NCI-H510A (cell line): ENCODE measurements at places on chromosomes 3 and 15.

GRCh38 chr3:100125161-100125938 lies 11.0 kb upstream of the FILIP1L start:
- no peak for DNase-seq

DNA sequence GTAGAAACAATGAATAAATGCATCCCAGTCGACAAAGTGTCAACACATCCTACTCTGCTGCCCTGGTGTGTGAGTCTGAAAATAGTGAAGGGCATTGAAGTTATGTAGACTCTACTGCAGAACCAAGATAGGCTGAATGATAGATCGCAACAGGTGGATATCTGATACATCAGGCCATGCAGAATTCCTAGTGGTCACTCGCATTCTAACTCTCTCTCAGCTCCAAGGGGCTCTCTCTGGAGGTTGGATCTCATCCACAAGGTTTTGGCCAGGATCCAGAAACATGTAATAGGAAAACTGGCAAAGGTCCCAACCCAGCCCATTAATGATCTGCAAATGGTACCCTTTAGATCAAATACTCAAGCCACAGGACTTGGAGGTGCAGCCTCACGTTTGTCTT lies 514.1 kb downstream of the MAGI1 start:
- DNase-seq: no peak

DNA sequence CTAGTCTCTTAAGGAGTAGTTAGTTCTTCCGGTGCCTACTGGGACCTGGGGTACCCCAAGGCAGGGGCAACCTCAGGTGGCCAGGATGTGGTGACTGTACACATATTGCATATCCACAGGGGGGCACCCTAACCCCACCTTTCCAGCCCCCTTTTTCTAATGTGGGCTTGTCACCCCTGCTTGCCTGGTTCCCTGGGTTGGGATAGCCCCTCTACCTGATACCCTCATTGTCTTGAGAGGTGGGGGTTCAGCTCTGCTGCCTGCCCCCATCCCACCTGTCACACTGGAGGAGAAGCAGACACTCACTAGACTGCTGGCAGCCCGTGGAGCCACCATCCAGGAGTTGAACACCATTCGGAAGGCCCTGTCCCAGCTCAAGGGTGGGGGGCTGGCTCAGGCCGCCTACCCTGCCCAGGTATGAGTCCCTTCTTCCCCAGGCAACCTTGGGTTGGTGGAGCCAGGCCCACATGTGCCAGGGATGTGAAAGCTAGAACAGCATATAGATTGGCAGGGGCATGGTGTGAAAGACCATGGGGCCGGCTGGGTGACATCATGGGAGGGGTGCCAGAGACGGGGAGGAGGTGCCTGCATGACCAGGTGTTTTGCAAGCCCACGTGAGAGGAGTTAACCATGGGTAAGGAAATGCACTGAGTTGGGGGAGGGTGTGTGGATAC lies 4.0 kb downstream of the GLYCTK start:
- no peak for DNase-seq

GRCh38 chr3:142385078-142385477 lies 62.8 kb downstream of the XRN1 start:
- DNase-seq: no peak

GRCh38 chr15:100201376-100202280 lies 140.1 kb downstream of the ADAMTS17 start:
- DNase-seq: no peak

DNA sequence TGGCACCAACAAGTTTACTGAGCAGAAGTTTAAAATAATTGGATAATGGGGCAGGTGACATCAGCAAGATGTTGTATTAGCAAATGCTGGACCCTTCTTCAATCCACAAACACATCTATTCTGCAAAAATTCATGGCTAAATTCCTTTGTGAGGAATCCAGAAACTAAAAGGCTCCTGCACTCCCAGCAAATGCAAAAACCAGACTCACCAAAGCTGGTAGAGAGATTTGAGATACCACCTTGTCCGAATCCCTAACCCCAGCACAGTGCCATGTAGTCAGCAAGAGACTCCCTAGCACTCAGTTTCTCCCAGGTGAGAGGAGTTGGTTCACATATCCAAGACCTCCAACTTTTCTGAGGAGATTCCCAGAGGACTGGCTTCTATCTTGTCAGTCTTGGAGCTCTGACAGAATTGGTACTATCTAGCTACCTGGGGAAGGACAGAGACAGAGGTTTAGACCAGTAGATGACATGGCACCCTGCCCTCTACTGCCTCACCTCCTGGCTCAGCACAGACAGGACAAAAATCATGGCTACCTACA lies 21.8 kb downstream of the GREM1 start:
- no peak for DNase-seq

- no peak for DNase-seq
These were observed 3.8 kb upstream of the SLCO3A1 start for GRCh38 chr15:91849749-91850161.

GRCh38 chr3:14507305-14507741 lies 32.8 kb downstream of the GRIP2 start:
- DNase-seq: no peak

DNA sequence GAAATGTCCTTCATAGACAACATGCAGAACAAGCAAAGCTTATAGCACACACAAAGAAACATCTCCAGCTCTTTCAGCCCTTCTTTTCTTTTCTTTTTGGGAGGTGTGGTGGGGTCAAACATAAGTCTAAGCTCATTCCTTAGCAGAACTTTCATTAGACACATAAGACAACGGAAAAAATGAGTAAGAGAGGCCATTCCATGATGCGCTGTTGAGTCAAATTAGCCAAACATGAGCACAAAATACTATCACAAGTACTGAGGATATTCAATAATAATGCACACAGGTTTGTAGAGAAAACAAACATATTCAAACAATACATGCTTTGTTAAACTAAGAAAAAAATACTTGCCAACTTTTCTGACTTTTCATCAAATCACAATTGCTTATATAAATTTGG lies 83.0 kb downstream of the PLOD2 start:
- DNase-seq: no peak

- DNase-seq: no peak
These were observed 285.0 kb downstream of the THSD4 start for GRCh38 chr15:71400294-71400693.

DNA sequence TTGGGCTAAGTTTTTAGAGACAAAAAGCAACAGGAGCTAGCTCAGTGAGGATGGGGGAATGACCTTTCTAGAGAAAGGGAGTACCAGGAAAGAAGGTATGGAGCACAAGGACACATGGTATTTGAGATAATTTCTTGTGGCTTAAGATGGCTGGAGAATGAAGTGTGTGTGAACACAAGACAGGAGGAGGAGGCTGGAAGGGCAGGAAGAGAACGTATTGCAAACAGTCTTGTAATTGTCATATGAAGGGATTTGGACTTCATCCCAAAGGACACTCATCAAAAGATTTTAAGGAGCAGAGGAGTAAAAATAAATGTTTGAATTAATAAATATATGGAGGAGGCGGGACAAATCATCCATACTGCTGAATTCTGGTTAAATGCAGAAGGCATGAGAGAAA lies 268.6 kb upstream of the NR2E3 start:
- no peak for DNase-seq

GRCh38 chr3:101954936-101955335 lies 105.6 kb downstream of the NFKBIZ start:
- DNase-seq: no peak

- no peak for DNase-seq
These were observed 396.8 kb downstream of the CADM2 start for GRCh38 chr3:85355572-85355971.

- DNase-seq: no peak
These were observed 54.4 kb downstream of the CNTN4 start for GRCh38 chr3:2153053-2153452.

DNA sequence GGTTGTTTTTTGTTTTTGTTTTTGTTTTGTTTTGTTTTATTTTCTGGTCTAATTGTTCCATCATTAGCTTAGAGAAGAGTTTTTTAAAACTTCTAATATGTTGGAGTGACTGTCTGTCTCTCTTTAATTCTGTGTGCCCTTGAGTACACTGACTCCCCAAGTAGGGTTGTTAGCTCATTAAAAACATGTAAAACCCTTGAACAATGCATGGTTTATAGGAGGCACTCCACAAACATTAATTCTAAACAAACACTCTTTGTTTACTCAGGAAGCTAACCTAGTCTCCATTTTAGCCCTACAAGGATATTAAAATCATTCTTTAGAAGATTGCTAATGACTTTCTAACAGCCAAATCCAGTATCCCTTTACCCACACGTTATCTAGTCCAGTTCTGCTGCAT lies 100.5 kb downstream of the CGGBP1 start:
- no peak for DNase-seq

DNA sequence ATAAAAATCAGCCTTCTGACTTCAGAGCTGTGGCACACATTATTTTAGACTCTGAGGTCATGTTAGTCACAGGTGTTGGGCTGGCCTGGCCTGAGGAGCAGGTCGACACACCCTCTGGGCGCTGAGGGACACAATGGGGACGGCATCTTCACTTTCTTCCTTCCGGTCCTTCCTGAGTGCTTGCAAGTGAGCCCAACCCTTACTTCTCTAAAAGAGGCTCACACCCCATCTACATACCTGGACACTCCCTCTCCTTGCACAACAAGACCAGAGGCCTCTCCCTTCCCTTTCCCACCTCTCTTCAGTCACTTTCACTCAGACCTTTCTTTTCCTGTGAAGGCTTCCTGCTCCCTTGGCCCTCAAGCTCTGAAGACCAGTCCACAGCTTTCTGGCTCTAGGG lies 85.4 kb downstream of the XXYLT1 start:
- no peak for DNase-seq

DNA sequence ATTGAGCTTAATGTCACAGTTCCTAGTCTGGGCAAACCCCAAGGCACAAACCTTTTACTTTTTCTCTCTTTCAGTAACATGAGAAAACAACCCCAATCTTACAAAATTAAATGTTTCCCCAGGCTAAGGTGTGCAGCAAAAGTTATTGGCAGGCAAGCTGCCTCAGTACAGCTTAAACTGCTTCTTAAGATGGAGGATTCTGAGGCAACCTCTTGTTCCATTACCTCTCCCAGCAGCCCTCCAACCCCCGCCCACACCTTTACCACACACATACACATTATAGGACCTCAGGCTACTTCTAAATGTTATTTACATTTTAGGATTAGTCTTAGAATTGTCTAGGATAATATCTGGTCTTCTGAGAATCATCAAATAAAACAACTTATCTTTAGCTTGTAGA lies 22.3 kb upstream of the CBLB start:
- no peak for DNase-seq

GRCh38 chr3:17901893-17902292 lies 159.5 kb upstream of the TBC1D5 start:
- no peak for DNase-seq

DNA sequence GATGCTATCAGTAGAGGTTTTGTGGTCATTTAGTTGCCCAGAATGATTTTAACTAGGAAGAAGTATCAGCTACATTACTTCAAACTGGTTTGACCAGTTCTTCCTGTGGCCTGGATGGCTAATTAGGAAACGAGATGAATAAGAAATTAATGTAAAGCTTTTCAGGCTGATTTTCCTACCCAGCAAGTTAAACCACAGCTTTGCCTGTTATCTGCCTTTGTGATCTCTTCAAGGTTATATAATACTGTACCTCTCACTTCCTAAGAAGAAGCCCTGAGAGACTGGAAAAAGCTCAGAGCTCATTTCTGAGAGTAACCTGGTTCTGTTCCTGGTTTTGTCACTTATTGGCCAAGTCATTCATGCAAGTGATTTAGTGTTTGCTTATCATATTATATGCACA lies 782.2 kb upstream of the GOLIM4 start:
- DNase-seq: peak; percentile 62

DNA sequence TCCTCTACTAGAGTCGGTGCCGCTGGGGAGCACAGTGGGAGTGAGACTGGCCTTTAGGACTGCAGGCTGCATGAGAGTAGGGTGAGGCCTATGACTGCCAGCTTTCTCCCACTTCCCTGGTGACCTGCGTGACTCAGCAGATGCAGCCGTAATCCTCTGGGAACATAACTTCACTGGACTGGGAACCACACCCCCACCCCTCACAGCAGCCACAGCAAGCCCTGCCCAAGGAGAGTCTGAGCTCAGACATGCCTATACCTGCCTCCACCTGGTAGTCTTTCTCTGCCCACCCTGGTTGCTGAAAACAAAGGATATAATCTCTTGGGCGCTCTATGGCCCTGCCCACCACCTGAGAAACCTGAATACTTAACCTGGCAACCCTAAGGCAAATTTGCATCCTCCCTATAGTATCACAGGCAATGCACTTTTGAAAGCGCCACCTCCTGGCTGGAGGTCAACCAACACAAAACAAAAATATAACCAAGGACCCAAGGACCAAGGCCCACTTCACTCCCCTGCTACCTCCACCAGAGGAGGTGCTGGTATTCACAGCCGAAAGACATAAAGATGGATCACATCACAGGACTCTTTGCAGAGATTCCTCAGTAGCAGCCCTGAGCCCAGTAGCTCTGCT lies 308.9 kb downstream of the CTNNB1 start:
- DNase-seq: no peak

DNA sequence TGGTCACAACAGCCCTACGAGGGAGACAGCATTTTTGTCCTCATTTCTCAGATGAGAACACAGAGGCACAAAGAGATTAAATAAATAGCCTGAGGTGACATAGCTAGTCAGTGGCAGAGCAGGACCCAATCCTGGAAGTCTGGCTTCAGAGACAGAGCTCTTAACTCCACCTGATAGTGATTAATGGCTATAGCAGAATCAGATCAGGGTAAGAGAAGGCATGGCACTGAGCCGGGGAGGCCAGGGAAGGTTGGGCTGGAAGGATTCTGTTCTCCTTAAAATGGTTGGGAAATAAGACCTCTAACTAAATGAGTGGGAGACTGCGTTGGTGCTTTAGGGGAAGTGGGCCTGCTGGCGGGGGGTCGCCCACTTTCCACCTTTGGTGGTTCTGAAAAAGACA lies 104.5 kb downstream of the VGLL4 start:
- DNase-seq: no peak

DNA sequence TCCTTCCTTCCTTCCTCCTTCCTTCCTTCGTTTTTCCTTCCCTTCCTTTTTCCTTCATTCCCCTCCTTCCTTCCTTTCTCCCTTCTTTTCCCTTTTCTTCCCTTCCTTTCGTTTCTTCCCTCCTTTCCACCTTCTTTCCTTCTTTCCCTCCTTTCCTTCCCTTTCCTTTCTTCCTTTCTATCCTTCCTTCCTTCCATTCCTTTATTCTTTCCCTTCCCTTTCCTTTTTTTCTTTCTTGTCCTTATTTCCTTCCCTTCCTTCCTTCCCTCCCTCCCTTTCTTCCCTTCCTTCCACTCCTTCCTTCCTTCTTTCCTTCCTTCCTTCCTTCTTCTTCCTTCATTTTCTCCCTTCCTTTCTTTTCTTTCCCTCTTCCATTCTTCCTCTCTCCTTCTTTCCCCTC lies 394.6 kb downstream of the GABRB3 start:
- no peak for DNase-seq

- no peak for DNase-seq
These were observed 46.2 kb downstream of the PTH1R start for GRCh38 chr3:46923559-46924350.

GRCh38 chr15:96860741-96861140 lies 530.2 kb downstream of the NR2F2 start:
- no peak for DNase-seq

DNA sequence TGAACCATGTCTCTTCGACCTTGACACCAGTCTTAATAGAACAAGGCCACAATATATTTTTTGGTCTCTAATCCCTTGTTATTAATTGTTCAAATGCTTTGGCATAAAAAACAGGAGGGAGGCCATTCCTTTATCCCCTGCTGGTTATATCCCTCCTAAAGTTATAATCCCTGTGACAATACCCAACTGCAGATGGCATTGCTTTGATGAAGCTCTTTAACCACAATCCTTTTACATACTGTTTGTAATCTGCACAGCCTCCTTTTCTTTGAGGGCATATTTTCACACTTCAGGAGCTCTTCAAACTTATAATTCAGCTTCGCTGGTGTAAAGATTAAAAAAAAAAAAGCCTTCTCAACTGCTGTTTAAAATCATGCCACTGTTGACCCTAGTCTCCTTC lies 919.0 kb downstream of the EPHA3 start:
- no peak for DNase-seq

- no peak for DNase-seq
These were observed 59.3 kb upstream of the COL6A6 start for GRCh38 chr3:130457671-130458070.
